Epithelial cell of proximal tubule (primary cell): ENCODE measurements at places on chromosomes 6 and 20. TPM values are rescaled to one million over a fixed set of nuclear protein-coding genes. Genes with fewer than 3 reads are reported as not detected.

PPIL6 gene
- total RNA-seq = 0.80 and 2.5 TPM in 2 replicates

DNA sequence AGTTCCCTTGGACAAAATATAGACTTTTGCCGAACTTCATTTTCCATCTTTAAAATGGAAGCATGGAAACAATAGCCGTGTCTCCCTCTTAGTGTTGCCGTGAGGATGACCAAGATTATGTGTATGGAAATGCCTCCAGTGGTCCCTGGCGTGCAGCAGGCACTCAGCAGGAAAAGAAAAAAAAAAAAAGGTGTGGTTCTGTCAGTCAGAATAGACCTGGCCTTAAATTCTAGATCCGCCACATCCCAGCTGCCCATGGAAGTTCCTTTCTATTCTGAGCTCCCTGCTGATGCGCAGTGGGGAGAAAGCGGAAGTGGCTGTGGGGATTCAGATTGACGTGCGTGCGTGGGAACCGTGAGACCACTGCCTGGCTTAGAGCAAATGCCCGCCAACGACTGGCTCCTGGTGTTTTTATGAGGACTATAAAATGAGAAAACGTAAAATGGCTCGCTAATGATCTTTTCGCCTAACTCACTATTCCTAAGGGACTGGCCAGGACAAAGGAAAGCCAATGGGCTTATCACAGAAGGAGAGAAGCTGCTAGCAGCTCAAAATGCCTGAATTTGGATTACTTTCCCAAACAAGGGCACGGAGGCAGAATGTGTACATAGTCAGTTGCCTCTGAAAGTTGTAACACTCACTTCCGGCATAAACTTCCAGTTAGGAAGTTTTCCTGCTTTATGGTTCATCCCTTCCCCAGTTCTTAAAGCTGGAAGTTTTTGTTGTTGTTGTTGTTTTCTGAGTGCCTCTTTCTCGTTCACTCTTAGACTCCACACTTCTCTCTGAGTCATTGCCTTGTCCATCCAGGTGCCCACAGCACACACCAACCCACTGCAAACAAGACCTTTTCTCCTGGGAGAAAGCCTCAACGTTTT, 11.4 kb upstream of the PDE10A start:
- DNase-seq = no peak

BTN1A1 gene
- 0.14 TPM in 1 of 2 replicates, not detected in the other for total RNA-seq

CTAGE9 gene
- not detected in 2 replicates for total RNA-seq

GRCh38 chr6:3775386-3775785, 23.9 kb upstream of the PXDC1 start:
- no peak for DNase-seq

HLA-DMB gene
- 3.5 and 4.2 TPM in 2 replicates for total RNA-seq

DNA sequence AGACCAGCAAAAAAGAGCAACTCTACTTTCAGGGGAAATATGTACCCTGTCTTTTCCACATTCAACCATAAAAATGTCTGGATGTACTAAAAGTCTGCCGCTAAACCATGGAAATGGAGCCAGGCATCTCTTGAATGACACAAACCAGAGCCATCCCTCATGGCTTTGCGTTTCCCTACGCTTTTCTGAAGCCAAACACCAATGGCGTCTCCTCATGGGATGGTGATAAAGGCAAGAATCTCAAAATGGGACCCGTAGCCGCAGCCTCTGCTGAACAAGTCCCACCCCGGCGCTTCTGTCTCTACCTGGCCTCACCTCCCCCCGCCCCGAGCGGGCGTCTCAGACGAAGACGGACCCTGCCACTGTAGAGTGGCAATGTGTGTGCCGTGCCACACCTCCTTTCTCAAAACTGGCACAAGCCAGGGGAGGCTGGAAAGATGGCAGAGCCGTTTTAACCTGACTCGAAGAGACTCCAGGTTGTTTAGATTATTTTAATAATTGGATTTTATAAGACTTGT, 80.3 kb upstream of the AFDN start:
- DNase-seq = no peak

- no peak for DNase-seq
Measured at GRCh38 chr20:16314748-16315159, 258.5 kb downstream of the KIF16B start.

GRCh38 chr6:21885532-21886114, 292.1 kb downstream of the SOX4 start:
- peak; percentile 98 for DNase-seq

NPEPL1 gene
- total RNA-seq = 18.8 and 26.5 TPM in 2 replicates

DNA sequence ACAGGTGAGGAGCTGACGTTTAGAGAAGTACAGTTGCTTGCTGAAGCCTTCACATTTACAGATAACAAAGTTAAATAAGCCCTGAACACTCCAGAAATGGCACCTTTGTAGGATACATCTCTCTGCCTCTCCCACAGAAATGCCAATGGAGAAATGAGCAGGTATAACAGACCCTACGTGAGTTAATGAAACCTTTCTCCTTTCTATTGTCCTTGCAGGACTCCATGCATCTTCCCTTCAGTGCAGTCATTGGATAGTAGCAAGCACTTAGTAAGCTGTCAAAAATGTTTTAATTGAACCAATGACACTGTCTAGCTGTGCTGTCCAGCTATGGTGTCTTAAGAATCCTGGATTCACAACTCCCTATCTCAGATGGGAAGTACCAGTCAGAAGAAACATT, 8.1 kb upstream of the RRBP1 start:
- no peak for DNase-seq

DNA sequence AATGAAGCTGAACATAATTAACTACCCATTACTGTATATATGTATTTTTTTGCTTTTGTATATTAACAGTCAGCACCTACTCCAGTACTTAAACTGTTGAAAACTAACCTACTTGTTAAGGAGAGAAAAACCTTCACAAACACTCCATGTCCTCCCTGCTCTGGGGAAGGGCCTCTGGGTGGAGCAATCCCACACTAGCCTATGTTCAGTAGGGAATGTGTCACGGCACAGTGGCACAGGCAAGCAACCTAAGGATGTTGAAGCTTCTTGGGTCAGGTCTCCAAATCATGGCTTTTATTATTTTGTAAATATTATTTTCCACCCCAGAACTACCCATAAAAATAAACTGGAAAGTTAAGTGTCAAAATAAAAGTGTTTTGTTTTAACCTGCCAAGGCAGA, 5.3 kb downstream of the MAN1A1 start:
- DNase-seq = no peak

CDK19 gene
- 4.6 and 6.3 TPM in 2 replicates for total RNA-seq

GRCh38 chr6:108051481-108051880, 23.1 kb downstream of the OSTM1 start:
- DNase-seq = no peak

GRCh38 chr6:129281168-129281796, 398.3 kb downstream of the LAMA2 start:
- no peak for DNase-seq

GRCh38 chr6:84581494-84582259, 182.7 kb downstream of the TBX18 start:
- DNase-seq = peak; percentile 83

LAMA2 gene
- total RNA-seq = 0.69 and 2.7 TPM in 2 replicates

GRCh38 chr6:131281471-131282270, 146.4 kb downstream of the AKAP7 start:
- DNase-seq = no peak

- no peak for DNase-seq
Measured at GRCh38 chr6:26030716-26031115, 56.5 kb upstream of the HFE start.

- no peak for DNase-seq
Measured at GRCh38 chr6:143549221-143549948, 37.9 kb upstream of the FUCA2 start.

MRAP2 gene
- 0.17 TPM in 1 of 2 replicates, not detected in the other for total RNA-seq

DNA sequence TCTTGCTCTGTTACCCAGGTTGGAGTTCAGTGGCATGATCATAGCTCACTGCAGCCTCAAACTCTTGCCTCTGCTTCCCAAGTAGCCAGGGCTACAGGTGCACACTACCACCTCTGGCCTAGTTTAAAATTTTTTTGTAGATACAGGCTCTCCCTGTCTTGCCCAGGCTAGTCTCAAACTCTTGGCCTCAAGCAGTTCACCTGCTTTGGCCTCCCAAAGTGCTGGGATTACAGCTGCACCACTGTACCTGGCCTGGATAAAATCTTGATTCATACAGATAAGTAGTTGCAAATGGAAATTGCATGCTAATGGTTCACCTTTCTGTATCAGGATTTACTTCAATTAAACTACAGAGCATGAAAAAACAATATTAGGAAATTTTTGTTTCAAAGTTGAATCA, 4.2 kb downstream of the CD2AP start:
- DNase-seq = no peak

TDP2 gene
- 22.3 and 31.2 TPM in 2 replicates for total RNA-seq

GRCh38 chr6:55937261-55937947, 62.0 kb upstream of the BMP5 start:
- DNase-seq = no peak

UCKL1 gene
- total RNA-seq = 16.2 and 35.7 TPM in 2 replicates

COL11A2 gene
- 0.06 and 0.07 TPM in 2 replicates for total RNA-seq

DNA sequence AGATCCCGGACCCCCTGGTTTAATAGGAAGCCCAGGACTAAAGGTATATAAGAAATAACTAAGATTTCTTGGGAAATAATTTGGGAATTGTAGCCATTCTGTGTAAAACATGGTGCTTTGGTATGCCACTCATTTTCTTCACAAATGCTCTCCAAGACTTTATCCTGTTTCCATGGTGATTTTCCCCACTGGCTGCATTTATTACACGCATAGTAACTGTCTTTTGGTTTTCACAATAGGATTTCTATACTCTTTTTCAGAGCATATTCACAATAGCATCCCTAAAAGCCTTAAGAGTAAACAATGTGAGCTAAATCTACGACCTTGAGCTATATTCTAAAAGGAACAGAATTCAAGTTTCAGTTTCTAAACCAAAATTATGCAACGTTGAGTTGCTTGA, 160.8 kb downstream of the COL9A1 start:
- DNase-seq = no peak
